ENCODE measurements at places on chromosomes 2 and 18. TPM values are rescaled to one million over a fixed set of nuclear protein-coding genes. Genes with fewer than 3 reads are reported as not detected.

Gene ICOS
- 2.1 TPM for total RNA-seq

Gene DOCK10
- total RNA-seq: 36.8 TPM

Gene ITGA4
- 3.7 TPM for total RNA-seq

Gene STAMBP
- total RNA-seq: 91.4 TPM

Gene FEV
- not detected for total RNA-seq

Gene MDH1B
- total RNA-seq: 2.2 TPM

Gene KCNG2
- not detected for total RNA-seq

- no peak for DNase-seq
Observed at GRCh38 chr2:15205562-15205961, 355.6 kb downstream of the NBAS start.

GRCh38 chr2:26455037-26455669, 22.8 kb downstream of the OTOF start:
- no peak for DNase-seq

- DNase-seq: no peak
Observed at GRCh38 chr2:238285653-238286082, 2.7 kb downstream of the PER2 start.

DNA sequence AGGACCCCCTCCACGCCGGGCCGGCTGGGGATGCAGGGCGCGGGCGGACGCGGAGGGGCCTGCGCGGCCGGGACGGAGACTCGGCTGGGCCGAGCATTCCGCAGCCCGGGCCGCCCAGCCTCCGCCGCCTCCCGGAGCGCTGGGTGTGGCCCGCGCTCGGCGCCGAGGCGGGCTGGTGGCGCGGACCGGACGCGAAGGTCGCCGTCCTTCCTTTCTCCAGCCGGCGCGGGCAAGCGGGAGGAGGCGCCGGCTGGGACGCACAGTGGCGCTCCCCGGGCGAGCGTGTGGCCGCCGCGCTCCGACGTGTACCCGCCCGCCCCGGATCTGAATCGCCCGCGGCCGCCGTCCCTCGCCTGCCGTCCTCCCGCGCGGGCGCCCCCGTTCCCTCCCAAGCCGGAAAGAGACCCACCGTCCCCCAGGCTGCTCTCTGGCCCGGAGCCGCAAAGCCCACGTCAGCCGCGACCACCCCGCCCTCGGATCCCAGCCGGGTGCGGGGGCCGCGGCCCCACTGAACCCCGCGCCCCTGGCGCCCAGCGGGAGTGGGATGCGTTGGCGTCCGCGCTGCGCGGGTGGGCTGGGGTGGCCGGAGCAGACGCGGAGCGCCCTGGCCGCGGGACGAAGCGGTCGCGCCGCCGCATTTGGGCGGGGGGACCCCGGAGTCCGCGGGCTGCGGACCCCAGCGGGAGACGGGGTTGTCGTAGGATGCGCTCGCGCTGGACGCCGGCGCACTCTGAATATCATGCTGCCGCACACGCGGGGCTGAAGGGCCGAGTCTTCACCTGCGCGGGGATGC, 634 bp downstream of the SPATS2L start:
- peak; percentile 10 for DNase-seq

DNA sequence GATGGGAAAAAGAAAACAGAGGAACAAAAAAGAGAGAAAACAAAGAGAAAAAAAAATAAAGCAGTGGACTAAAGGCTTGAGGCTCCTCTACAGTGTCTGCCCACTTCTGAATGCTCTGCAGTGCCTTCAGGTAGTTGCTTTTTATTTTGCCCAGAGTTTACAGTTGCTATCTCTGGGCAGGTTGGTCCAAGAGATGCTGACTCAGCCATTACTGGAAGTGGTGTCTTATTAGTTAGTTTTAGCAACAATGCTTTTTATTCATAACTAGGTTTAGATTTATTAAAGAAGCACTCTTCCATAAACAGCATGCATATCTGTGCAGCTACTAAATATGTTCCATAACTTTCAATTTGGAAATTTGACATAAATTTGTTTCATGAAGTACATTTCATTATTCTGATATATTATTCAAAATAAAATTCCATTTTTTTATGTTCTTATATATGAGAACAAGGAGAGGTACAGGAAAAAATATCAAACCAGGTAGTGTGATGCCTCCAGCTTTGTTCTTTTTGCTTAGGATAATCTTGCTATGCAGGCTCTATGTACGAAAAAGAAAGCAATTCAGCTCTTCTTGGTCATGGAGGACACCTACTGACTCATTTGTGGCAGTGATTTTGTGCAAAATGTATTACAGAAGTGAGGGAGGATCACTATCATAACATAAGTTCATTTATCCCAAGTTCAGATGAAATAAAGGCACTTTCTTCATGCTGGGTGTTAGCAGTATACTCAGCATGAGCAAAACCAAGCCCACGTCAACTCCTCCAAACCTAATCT, 69.5 kb downstream of the RPIA start:
- peak; percentile 17 for DNase-seq

DNA sequence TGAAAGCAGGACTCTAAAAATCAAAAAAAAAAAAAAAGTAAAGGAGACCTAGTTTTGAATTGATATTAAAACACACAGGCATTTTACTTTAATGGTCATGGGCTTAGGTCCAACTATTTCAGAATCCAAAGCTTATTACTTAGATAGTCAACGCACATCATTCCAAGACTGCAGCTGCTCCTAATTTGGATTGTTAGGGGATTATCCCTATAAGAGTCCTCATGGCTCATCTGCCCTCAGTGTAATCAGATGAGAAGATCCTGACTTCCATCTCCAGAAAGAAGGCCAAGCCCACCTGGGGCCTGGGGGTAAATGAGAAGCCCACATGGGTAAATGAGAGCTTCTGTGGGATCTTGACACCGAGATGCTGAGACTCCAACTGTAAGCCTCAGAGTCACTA, 424.2 kb downstream of the NRXN1 start:
- DNase-seq: no peak

DNA sequence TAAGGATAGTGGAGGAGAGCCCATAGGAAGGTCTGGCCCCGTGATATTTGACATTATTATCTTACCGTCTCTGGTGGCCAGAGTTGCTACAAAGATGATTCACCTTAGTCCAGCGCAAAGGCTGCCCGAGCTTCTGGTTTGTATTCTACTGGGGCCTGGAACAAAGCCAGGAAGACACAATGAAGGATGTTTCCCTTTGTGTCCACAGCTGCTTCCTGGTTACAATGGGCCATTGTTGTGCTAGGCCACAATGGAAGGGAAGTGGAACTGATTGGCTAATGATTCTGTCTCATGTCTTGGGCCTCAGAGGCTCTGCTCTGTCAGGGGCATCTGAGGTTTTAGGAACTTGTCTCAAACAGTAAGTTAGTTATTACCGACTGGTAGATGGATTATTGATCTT, 132.2 kb downstream of the TDRD15 start:
- DNase-seq: peak; percentile 96

DNA sequence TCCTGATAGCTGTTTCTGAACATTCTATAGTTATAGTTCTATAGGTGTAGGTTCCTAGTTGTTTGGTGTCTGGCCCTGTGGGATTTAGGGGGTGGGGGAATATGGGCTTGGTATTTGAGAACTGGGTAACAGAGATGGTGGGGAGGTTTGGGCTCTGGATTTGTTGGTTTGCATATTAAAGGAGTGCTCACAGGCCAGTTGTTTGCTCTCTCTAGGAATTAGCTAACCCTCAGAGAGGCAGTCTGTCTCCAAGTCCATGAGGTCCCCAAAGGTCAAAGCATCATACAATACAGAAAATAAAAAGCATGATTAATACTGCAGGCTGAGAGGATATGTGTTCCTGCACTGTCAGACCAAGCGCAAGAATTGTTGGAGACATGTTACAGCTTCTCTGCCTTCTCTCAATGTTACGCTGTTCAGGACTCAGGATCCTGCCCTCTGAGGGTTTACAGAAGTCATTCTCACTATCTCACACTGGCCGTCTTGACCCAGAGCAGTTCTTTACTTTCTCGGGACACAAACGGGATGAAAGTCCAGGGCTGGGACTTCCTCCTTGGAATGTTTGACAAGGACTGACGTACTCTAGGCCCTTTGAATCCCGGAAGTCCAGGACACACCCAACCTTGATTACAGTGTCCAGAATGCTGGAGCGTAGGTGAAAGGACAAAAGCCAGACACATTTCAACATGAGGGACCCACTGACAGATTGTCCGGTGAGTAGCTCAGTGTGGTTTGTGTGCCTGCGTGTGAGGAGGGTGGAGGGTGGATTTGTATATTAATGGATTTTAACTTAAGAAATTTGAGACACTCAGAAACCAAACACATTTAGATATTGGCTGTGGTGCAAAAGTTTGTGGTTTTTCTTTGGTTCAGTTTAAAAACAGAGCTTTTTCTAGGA, at the start of gene NOSTRIN:
NOSTRIN (plus strand) TSS at position 677 of the 898 bp plus-strand sequence; CDS start at position 687, 10 bp downstream.
- no peak for DNase-seq

DNA sequence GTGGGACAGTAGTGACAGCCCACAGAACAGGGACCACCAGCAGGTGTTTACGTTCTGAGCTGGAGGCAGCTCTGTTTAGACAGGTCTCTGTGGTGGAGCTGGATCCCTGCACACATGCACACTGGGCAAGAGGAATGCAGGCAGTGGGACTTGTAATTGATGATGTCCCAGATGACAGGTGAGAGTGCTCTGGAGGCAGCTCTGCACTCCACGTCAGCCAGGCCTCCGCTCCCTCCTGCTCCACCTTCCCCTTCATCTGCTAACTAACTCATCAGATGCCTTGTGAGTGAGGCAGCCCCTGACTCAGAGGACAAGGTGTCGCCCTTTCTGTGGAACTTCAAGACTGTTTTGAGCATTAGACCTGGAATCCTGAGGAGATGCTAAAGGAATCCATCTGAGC, 53.2 kb downstream of the SH3YL1 start:
- no peak for DNase-seq

- DNase-seq: no peak
Observed at GRCh38 chr18:50133526-50133925, 61.4 kb downstream of the MYO5B start.

DNA sequence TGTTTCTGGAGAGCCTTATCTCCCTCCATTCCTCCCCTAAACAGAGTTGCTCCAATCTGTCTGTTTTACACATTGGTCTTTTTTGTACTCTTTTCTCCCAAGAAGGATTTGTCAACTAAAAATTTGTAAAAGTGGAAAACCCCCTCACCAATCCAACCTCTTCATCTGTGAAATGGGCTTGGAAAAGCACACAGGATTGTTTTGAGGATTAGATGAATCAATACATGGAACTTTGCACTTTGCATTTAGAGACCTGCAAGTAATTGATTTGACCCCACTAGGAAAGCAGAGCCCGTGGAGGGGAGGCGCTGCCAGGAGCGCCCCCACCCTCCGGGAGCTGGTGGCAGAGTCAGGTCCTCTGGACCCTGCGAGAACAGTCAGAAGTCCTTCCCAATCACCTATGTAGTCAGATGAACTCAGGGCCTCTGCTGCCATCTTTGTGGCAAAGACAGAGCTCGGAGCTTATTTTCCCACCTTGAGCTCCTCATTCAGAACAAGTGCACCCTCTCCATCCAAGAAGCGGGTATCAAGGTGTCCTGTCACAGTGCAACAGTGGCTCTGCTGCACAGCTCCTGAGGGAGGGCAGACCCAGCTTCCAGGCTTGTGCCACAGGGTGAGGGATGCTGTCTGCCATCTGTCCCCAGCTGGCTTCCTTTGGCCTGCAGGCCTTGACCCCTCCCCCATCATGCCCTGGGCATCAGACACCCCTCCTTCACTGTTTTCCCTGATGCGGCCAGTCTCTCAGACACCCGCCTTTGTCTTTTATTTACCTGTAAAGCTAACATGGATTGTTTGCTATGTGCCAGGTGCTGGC, 1.7 kb upstream of the TMEM185B start:
- DNase-seq: no peak

DNA sequence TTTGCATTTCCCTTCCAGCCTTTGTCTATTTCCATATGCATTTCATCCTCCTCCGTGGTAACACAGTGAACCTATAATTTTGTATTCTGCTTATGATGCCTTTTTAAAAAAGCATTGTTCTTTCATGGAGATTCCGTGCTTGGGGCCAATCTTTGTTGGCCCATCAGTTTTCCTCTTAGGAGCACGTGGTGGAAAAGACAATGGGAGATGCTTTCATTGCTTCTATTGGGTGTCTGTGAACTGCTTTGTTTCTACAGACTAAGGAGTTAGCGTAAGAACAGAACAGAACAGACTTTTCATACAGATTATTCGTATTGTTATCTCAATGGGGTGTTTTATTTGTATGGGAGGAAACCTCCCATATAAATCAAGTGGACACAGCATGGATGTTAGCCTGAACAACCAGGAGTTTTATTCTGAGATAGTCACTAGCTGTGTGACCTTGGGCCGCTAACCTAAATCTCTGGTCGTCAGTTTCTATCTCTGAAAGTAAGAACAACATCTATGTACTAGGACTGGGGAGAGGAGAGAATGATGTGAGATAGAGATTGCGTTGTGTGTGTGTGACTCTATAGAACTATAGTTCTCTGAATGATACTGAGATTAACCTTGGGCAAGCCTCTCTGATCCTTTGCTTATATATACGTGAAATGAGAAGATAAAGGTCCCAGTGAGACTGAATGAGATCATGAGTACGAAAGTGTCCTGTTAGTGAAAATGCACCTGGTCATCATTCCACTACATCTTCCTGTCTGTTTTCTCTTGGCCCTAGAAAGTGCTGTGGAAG, 22.9 kb upstream of the YWHAQ start:
- no peak for DNase-seq

DNA sequence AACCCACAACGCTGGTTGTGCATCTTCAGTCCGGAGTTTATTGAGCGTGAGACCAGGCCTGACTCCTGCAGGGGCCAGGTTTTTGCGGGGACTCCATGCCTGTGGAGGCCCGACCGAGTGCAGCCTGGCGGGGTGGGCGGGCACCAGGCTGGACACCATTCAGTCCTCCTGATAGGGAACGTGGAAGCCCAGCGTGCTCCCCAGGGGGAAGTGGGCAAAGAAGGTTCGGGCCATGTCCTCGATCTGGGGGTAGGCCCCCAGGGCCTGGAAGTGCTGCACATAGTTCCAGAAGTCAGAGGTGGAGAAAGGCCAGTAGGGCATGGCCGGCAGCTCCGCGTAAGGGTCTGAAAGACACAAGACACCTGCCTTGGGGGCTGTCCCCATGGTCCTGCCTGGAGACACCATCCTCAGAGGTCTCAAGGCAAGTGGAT, 1.4 kb downstream of the OTOS start:
- no peak for DNase-seq

- DNase-seq: no peak
Observed at GRCh38 chr2:138516030-138516704, 14.6 kb downstream of the SPOPL start.

DNA sequence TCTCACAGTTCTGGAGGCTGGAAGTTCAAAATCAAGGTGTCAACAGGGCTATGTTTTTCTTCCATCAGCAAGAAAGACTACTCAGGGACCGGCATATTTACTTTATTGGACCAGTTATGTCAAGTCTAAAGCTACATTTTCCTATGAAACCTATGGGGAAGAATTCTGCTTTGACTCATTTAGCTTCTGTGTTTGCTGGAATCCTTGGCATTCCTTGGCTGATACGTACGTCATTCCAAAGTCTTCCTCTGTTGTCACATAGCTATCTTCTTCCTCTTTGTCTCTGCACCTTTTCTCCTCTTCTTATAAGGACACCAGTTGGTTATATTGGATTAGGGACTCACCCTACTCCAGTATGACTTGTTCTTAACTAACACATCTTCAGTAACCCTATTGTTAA, 137.4 kb upstream of the FBXO11 start:
- DNase-seq: no peak

Data from SK-MEL-5 (cell line).